Occipital lobe (tissue), 3 donors: ENCODE measurements at places on chromosomes 2 and 18.
A peak's percentile ranks its signal among the peaks of the same experiment; 100 is the strongest.

DNA sequence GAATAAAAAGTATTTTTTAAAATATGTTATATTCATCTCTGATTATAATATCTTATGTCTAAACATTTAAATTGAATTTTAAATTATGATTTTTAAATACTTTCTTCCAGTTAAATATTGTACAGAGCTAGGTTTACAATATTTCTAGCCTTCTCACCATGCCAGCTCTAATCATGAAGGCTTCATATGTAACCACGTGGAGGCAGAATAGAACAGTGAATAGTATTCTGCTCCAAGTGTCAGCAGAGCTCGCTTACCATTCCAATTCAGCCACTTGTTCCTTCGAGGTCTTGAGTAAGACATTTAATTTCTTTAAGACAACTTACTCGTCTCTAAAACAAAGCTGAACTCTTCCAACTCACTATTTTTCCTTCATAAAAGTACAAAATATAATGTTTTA lies 871.8 kb downstream of the SUCLG1 start:
- no peak for DNase-seq

GRCh38 chr2:147247749-147248148 lies 597.1 kb upstream of the ACVR2A start:
- DNase-seq: no peak

- no peak for DNase-seq
Observed at GRCh38 chr2:12303181-12304030, 413.3 kb upstream of the TRIB2 start.

- peak; percentile 66 for DNase-seq
Observed at GRCh38 chr2:42127425-42128424, 41.4 kb upstream of the EML4 start.

DNA sequence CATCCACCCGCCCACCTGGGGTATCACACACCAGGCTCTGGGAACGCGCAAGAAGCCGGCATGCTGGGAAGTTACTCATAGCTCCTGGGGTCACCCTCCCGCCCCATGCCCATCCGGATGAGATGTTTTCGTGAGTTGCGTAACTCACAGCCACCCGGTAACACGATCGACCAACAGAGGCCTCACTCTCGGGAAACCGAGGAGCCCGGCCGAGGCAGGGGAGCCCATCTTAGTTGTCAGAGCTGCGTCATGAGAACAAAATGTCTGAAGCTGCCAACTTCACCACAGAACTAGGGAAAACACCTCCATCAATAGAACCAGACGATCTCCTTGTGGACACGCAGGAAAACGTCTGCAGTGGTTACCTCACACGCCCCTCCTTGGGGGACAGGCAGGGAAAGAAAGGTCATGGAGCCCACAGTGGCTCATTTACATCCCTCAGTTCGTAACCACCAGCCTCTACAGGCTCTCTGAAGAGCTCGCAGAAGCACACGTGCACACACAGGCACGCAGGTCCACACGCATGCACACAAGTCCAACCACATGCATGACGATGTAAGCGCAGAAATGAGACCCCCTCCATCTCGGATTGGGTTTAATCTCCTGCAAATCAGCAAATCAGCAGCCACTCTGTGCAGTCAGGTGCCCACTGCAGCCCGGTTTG lies 26.2 kb downstream of the ADI1 start:
- no peak for DNase-seq

DNA sequence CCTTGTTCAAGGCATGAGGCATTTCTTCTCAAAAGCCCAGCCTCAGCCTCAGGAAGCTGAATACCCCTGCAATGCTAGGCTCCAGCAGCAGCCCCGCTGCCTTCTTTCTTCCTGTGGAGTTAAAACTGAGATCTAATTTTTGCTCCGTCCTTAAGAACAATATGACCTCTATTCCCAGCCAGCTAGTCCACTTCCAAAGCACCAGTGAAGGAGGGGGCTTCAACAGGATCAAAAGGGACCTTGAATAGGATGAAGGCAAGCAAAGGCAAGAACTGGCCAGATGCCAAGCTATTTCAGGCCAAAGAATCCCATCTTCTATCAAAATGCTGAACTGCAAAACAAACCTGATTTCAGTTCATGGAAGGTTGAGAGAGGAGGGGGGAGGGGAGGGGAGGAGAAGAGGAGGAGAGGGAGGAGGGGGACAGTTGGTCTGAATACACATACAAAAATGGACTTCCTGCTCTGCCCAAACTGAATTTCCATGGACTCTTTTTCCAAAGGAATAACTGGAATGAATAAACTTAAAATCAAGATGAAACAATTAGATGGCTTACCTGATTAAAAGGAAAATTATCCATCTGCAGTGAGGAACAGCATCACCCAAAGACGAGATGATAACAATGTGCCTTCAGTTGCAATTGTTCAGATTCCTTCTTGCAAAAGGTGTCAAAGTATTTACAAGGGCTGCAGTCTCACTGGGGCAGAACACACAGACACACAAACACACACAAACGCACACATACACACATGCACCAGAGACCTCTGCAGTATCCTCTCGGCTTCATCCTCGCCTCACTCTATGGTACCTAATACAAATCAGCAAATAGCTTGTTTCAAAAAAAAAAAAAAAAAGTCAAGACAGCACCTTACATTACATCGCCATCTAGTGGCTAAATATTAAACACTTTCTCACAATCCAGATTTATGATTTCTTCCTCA lies at the start of gene SCN1A:
Gene SCN1A, minus strand, starts transcription at position 804 of the 939 bp plus-strand sequence. CDS start 54,399 bp downstream, outside the sequence.
- peak; percentile 17 for DNase-seq

DNA sequence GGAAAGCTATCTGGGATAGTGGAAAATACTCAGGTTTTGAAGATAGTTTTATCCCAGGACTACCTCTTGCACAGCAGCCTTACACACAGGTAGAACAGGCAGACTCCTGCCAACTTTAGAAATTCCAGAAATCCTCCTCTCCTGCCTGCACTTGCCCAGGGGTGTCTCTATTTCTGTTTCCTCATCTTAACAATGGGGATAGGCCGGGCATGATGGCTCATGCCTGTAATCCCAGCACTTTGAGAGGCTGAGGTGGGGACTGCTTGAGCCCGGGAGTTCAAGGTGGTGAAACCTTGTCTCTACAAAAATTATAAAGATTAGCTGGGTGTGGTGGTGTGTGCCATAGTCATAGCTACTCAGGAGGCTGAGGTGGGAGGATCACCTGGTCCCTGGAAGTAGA lies 117.0 kb upstream of the ARL5A start:
- no peak for DNase-seq

GRCh38 chr2:102422910-102423309 lies at the start of gene IL18RAP:
Gene IL18RAP (plus strand): TSS chr2:102423160. CDS start chr2:102423278, 118 bp downstream.
- DNase-seq: no peak

DNA sequence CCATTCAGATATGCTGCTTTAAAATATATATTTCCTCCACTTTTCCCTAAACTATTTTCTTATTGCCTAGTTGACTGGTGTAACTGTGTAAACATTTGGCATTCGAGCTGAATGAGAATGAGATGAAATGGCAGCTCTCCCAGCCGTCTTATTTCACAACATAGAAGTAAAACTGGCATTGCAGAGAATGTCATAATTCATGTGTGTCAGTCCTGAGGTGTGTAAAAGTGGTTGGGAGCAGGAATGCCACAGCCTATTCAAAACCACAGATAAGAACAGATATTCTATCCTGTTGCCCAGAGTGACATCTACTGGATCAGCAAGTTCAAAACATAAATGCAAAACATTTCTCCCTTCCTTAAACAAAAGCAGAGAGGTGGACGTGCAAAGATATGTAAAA lies 565.5 kb upstream of the CHAC2 start:
- no peak for DNase-seq

GRCh38 chr18:78914249-78914935 lies 65.2 kb upstream of the SALL3 start:
- no peak for DNase-seq

- DNase-seq: no peak
Observed at GRCh38 chr2:206164261-206164862, 4.7 kb downstream of the EEF1B2 start.

- no peak for DNase-seq
Observed at GRCh38 chr2:205732314-205732713, 50.0 kb downstream of the NRP2 start.

DNA sequence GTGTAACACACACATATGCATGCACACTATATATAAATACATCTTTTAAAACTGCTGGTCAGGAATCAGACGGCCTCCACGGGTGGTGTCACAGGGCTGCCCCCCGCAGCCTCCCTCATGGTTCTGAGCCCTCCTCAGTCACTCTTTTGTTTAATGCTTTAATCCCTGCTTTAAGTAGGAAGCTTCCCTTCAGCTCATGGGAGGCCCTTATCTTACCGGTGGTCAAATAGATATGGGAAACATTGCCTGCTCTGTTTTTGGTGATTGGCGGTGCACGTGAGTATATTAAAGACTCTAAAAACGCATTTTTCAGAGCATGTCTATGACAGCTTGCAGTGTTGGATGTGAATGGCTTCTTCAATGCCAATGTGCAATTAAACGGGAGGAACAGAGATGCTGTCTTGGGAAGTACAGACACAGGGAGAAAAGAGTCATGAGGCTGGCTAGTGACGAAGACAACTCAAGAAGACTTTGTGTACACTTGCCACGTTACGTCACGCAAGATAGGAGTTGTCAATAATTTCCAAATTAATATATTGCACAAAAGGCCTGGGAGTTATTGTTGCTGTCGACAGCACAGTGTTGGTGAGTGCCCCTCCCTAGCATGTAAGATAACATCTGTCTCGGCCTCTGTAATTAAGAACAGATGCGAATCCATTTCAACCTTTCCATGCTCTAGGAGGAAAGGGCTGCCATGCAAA lies 23.3 kb downstream of the GNLY start:
- no peak for DNase-seq

- no peak for DNase-seq
Observed at GRCh38 chr2:241540401-241540770, 18.2 kb upstream of the BOK start.

- no peak for DNase-seq
Observed at GRCh38 chr2:38146907-38147307, 71.0 kb upstream of the CYP1B1 start.

GRCh38 chr2:150110548-150110947 lies 376.9 kb downstream of the RND3 start:
- DNase-seq: no peak

DNA sequence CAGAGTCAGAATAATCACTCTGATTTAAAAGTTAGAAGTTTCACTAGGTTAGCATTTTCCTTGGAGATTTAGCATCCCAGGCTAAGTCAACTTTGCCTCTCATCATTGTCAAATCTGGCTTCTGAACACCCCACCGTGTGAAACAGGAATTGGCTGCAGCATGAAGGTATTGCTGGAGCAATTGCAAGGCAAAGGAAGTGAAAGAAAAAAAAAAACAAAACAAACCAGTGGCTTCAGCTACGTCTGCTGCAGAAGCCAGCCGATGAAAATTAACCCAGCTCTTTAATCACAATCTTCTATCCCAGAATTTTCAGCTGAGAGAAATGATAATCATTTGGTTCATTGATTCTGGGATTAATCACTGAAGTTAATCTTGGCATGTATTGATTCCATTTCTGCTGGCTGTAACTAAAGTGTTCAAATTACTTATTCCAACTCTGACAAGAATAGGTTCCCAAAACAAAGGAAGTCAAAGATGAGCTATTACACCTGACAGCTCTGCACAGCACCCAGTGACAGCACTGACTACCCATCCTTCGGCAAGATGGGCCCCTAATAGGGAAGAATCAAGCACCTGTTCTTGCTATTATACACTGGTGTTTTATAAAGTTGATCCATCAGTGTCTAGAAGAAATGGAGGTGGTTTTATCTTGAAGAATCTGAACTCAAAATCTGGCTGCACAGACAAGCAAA lies 42.7 kb upstream of the REG3G start:
- no peak for DNase-seq

DNA sequence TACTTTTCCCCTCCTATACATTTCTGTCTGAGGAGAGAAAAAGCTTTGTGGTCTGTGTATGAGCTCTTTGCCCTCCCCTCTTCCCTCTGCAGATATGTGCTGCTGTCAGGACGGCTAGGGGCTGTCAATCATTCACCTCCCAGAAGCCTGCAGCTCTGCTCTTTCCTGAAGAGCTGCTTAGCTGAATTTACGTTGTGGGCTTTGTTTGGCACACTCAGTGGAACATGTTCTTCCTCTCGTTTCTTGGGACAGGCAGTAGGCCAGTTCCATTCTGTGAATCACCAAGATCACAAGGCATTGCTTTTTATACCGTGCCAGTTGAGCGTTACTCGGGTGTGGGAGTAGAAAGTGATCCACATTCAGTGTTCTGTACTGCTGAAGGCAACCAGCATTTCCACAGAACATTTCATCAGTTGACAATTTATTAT lies 136.7 kb downstream of the LAMA3 start:
- peak; percentile 78 for DNase-seq

GRCh38 chr2:19124135-19124534 lies 234.3 kb downstream of the OSR1 start:
- no peak for DNase-seq

GRCh38 chr2:207136874-207137273 lies 28.9 kb downstream of the KLF7 start:
- no peak for DNase-seq

DNA sequence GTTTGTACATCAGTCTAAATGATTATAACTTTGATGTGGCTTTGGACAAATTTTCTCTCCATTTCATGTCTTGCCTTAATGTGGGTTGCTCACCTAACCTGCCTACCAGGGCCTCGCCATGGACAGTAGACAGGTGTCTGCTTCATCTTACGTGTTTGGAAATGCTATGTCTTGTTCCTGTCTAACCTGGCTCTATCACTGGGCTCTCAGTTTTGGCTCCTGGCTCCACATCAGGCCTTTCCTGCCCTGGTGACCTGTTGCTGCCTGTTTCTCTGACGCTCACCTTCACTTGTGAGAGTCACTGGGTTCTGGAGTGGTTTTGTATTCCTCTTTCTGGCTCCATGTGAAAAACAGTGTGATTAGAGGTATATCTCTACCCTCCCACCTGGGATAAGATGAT lies 65.9 kb downstream of the PHLPP1 start:
- no peak for DNase-seq

DNA sequence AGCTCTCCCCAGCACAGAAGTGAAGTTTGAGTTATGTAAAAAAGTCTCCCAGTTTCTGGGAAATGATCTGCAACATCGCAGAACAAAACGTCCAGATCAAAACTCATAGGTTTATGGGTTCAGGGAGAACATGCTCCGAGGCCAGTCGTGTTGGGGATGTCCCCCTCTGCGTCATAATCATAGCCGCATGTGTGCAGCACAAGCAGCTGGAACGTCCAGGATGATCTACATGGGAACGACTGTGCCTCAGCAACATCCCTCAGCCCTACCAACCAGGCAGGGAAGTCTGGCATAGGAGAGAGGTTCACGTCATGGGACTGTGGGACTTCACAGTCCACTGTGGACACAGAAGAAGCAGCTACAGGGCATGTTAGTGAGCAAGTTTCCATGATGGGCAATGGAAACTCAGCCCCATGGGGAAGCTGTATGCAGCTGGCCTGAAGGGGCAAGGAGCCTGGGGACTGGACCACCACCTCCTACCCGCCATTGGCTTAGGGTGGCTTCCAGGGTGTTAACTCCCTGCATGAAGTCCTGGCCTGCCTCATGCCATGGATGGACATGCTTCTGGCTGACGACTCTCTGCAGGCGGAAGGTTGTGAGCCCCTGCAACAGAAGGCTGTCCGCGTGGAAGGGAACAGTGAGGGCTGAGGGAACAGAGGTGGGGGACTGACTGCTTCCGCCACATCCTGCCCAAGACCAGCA lies 96.9 kb downstream of the COPS8 start:
- no peak for DNase-seq
